Neural crest cell (in vitro differentiated cells): ENCODE measurements at places on chromosomes 1 and 21.

DNA sequence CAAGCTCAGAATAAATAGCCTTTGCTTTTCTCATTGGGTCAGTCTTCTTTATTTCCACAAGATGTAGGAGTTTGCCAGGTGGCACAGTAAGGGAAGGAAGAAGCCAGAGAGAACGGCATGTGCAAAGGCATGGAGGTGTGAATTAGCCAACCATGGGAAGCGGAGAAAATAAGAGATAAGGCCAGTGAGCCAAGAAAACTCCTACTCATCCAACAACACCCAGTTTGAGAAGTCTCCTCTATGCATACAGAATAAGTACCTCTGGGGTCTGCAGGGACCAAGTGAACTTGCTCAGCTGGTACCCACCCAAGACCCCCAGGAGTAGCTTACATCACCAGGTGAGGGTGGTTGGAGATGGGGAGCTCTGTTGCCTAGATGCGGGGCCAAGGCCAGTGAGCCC is 66.7 kb downstream of the TAS1R2 start:
- DNase-seq, result no peak

DNA sequence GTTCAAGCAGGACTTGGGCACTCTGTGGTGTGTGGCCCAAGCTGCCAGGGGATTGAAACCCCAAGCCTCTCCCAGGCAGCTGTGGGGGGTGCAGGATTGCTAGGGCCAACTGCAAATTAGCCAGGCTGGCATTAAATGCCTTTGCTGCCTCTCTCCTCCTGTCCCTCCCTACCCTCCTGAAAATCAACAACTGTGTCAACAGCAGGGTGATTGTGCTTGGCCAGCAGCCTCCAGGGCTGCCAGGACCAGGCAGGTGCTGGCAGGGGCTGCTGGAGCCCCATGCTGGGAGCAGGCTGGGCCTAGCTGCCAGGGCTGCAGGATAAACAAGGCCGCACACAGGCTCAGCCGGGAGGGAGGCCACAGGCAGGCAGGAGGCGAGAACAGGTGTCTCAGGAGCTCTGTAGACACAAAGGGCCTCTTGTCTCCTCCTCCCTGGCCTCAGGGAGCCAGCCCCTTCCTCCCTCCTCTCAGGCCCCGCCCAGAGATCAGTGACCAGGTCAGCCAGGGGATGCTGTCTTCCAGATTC is 11.4 kb downstream of the SOX13 start:
- DNase-seq, result no peak

DNA sequence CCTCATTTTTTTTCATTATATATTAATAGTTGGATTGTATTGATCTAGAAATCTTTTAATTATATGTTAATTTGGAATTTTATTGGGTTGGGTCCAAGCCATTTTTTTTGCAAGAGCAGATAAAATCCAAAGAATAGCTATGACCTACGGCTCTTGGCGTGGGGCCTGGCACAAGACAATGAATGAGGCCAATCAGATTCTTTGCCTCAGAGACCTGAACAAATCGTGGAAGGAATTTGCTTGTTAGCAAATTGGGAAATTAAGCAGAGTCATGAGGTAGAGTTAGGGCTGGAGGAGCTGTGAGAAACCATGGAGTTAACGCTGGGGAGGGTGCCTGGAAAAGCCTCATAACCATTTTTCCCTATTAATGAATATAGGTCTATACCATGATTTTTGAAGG is 40.1 kb downstream of the CAMSAP2 start:
- no peak for DNase-seq

DNA sequence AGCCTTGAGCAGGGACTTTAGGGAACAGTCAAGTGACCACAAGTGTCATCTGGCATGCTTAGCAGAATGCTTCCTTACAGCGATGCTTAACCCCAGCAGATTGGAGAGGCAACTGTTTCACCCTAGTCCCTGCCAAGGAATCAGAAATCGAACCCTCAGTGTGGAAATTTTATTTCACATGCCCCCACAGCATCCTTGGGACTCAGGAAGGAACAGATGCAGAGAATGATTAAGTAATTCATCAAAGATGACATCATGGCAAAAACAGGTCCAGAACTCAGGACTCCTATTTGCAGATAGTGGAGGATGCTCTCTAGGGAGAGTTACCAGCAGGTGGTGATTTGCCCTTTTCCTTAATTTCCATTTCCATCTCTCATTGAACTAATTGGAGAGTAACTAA is 333.0 kb upstream of the KAZN start:
- no peak for DNase-seq

- no peak for DNase-seq
These were observed 130.3 kb downstream of the CLIC6 start for GRCh38 chr21:34799092-34799491.
